ENCODE measurements at places on chromosomes 5 and 9. TPM values are rescaled to one million over a fixed set of nuclear protein-coding genes. Genes with fewer than 3 reads are reported as not detected.

GRCh38 chr5:41955432-41956024 is 30.4 kb downstream of the FBXO4 start:
- no peaks in the 10 kb centered on the region for H3K4me1 ChIP-seq
- H3K27ac ChIP-seq = no peak overlapping the region
- H3K27me3 ChIP-seq = no peaks in the 10 kb centered on the region
- no peaks in the 10 kb centered on the region for H3K36me3 ChIP-seq
- DNase-seq = no peak
- H3K4me3 ChIP-seq = no peak overlapping the region

- H3K4me3 ChIP-seq = no peak overlapping the region
- H3K36me3 ChIP-seq = no peaks in the 10 kb centered on the region
- no peaks in the 10 kb centered on the region for H3K4me1 ChIP-seq
- DNase-seq = no peak
- no peak overlapping the region for H3K27ac ChIP-seq
- no peaks in the 10 kb centered on the region for H3K27me3 ChIP-seq
These were observed 360.0 kb downstream of the GLIS3 start for GRCh38 chr9:3939820-3940219.

GRCh38 chr9:2603621-2604020 is 18.0 kb upstream of the VLDLR start:
- no peak overlapping the region for H3K27ac ChIP-seq
- DNase-seq = no peak
- H3K4me1 ChIP-seq = no peaks in the 10 kb centered on the region
- no peaks in the 10 kb centered on the region for H3K36me3 ChIP-seq

- H3K4me1 ChIP-seq = peaks cover 2% of the 10 kb centered on the region
- no peak overlapping the region for H3K27ac ChIP-seq
- no peak for DNase-seq
- peaks cover 15% of the 10 kb centered on the region for H3K36me3 ChIP-seq
- no peak overlapping the region for H3K4me3 ChIP-seq
These were observed 102.1 kb upstream of the DMRT1 start for GRCh38 chr9:739362-739761.

DNA sequence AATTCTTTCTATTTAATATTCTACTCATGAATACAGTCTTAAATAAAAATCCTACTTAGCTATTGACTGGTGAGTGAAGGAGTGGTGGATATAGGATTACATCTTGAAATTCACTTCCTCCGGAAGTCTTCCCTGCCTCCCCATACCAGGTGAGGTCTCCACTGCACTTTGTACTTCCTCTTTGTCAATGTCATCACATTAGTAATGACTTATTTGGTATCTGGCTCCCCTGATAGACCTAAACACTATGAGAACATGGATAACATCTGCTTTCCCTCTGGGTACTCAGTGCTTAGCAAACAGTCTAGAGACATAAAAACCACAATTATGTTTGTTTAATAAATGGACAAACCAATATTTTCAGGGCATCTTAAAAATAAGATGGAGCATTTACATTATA is 532.1 kb downstream of the PDE4D start:
- no peak overlapping the region for H3K27ac ChIP-seq
- no peaks in the 10 kb centered on the region for H3K4me1 ChIP-seq
- H3K4me3 ChIP-seq = no peak overlapping the region
- DNase-seq = no peak

DNA sequence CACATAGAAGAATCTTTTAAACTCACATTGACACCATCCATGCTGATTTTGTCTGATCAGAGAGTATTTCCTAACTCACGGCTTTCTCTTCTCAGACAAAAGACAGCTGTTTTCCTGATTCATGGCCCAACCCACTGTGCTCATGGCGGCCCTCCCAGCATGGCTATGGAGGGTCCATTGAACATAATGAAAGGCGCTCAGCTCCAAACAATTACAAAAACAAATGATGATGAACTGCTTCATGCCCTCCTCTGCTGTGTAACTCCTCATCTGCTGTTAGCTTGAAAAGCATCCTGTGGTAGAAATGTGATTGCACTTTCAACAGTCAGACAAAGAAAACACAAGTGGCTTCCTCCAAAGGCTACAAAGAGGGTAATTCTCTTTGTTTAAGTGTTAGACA is 673.8 kb downstream of the PRELID2 start:
- H3K4me3 ChIP-seq = no peak overlapping the region
- DNase-seq = no peak
- no peak overlapping the region for H3K27ac ChIP-seq
- no peaks in the 10 kb centered on the region for H3K4me1 ChIP-seq
- H3K27me3 ChIP-seq = no peaks in the 10 kb centered on the region
- H3K36me3 ChIP-seq = no peaks in the 10 kb centered on the region

- H3K27me3 ChIP-seq = no peaks in the 10 kb centered on the region
- no peaks in the 10 kb centered on the region for H3K36me3 ChIP-seq
- no peaks in the 10 kb centered on the region for H3K4me1 ChIP-seq
- no peak overlapping the region for H3K27ac ChIP-seq
- no peak overlapping the region for H3K4me3 ChIP-seq
These were observed 96.2 kb upstream of the NMUR2 start for GRCh38 chr5:152501294-152501693.

- H3K4me3 ChIP-seq = no peak overlapping the region
- no peaks in the 10 kb centered on the region for H3K27me3 ChIP-seq
- no peaks in the 10 kb centered on the region for H3K36me3 ChIP-seq
- H3K4me1 ChIP-seq = no peaks in the 10 kb centered on the region
These were observed 284.5 kb downstream of the SPATA31D1 start for GRCh38 chr9:82273121-82273520.

The BRINP1 gene
- 5.0 TPM for polyA plus RNA-seq
